ENCODE measurements at places on chromosomes 4 and X. TPM values are rescaled to one million over a fixed set of nuclear protein-coding genes. Genes with fewer than 3 reads are reported as not detected.

The GATB gene
- total RNA-seq, result 35.2 TPM

The VCX gene
- not detected for total RNA-seq

The SLC10A4 gene
- total RNA-seq, result 0.90 TPM

The CLDN34 gene
- not detected for total RNA-seq

The PAGE2B gene
- not detected for total RNA-seq

The WWC2 gene
- total RNA-seq, result 40.9 TPM

The COL4A6 gene
- 0.22 TPM for total RNA-seq

The UBE2D3 gene
- 334 TPM for total RNA-seq

The CACNA1F gene
- total RNA-seq, result 0.59 TPM

The RHOXF2B gene
- total RNA-seq, result not detected

The TMSB15C gene
- 1.8 TPM for total RNA-seq

The TSPAN7 gene
- 68.2 TPM for total RNA-seq

The CXCR3 gene
- not detected for total RNA-seq

The AKAP4 gene
- not detected for total RNA-seq

The CXCL11 gene
- not detected for total RNA-seq

The SUPT20HL2 gene
- total RNA-seq, result not detected

- DNase-seq, result no peak
Observed at GRCh38 chr4:139774759-139775487, 109.3 kb downstream of the MGST2 start.

DNA sequence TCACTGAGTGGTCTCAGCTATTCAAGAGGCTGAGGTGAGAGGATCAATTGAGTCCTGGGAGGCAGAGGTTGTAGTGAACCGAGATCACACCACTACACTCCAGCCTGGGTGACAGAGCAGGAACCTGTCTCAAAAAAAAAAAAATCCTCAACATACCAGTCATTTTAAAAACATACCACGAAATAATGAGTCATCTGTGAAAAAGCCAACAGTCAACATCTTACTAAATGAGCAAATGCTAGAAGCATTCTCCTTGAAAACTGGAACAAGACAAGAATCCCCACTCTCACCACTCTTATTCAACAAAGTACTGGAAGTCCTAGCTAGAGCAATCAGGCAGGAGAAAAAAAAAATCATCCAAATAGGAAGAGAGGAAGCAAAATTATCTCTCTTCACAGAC, 104.0 kb upstream of the ARHGEF9 start:
- no peak for DNase-seq

- no peak for DNase-seq
Observed at GRCh38 chr4:88027611-88028608, 20.5 kb downstream of the PKD2 start.

GRCh38 chr4:187357821-187358220, 634.2 kb upstream of the FAT1 start:
- DNase-seq, result no peak

- no peak for DNase-seq
Observed at GRCh38 chrX:337331-337831, 18.8 kb upstream of the GTPBP6 start.

DNA sequence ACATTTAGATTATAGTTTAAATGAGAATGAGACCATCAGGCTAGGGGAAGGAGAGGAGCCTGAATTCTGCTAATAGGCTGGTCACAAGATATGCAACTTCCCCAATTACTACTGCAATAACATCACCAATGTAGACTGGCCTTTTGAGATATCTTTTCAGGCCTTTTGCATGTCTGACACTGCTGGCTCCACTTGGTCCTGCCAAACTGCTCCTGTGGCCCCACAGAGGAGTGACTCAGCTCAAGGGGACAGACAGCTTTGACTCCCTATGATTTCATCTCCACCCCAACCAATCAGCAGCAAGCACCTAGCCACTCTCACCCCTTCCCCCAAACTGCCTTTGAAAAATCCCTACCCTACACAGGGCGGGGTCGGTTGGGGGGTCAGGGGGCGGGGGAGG, 22.8 kb downstream of the GPRIN3 start:
- DNase-seq, result no peak

GRCh38 chr4:120082251-120082650, 15.6 kb upstream of the MAD2L1 start:
- DNase-seq, result no peak

DNA sequence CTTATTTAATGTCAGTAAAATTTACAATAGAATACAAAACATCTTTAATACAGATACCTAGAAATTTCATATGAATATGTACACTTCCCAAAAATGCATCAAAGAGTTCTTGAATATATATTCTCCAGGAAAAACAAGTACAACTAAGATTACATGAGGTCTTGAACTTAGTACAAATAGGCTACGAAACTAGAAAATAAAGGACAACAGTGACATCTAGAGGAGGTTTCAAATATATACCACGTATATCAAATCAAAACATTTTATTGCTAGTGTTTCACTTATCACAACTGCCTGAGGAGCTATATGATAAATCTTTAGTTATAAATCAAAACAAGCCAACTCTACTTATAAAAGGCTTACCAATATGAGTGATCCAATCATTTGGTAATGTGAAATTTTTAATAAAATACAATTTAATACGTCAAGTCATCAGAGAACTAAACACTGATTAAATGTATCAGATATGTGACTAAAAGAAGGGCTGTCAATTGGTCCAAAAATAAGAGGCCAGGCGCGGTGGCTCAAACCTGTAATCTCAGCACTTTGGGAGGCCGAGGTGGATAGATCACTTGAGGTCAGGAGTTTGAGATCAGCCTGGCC, 36.6 kb downstream of the ANAPC10 start:
- no peak for DNase-seq

GRCh38 chr4:181745933-181746625, 497.1 kb upstream of the TENM3 start:
- DNase-seq, result no peak

DNA sequence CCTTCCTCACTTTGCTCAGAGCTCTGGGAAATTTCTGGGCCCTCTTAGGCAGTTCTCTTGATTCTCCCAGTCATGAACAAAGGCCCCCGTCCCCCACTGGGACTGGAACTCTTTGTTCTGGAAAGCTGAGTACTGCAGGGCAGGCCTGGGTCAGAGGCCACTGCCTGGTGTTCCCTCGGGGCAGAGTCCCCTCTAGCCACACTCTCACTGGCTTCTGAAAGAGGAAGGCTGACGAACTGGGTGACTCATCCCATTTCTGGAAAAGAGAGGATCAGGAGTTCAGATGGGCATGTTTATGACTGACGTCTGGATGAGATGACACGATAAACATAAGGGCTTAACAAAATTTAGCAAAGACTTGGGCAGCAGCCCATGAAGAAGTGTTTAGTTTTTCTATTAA, 47.7 kb downstream of the DDX3X start:
- DNase-seq, result no peak

DNA sequence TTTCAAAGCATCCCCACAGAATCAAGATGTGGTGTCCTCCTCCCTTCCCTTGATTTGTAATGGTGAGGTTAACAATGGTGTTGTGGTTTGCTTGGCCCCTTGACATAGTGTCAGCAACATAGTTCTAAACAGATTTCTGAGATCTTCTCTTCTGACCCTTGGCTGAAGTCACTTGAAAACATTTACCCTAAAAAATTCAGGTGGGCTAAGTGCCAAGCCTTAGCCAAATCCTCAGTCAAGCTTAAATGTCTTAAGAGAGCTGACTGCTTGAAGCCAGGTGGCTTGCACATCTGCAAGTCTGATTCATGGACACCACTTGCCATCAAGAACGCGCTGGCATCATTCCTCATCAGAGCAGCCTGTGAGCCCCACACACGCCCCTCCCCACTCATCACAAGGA, 173.2 kb downstream of the MGST2 start:
- DNase-seq, result no peak

- no peak for DNase-seq
Observed at GRCh38 chr4:211033-211511, 86.8 kb downstream of the ZNF718 start.

DNA sequence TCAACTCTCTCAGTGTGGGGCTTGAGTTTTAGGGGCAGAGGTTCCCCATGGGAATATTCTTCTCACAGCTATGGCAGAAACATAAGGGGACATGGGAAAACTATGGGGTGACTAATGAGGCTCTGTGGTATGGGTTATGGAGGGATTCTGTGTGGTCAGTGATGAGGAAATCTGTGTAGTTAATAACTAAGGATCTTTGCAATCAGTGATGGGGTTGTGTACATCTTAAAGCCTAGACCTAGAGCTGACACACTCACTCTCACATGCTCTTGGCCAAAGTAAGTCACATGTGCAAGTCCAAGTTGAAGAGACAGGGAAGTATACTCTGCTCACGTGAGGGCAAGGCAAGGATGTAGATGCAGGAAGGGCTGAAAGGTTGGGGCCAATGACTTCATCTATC, 86.4 kb upstream of the UXT start:
- DNase-seq, result no peak

DNA sequence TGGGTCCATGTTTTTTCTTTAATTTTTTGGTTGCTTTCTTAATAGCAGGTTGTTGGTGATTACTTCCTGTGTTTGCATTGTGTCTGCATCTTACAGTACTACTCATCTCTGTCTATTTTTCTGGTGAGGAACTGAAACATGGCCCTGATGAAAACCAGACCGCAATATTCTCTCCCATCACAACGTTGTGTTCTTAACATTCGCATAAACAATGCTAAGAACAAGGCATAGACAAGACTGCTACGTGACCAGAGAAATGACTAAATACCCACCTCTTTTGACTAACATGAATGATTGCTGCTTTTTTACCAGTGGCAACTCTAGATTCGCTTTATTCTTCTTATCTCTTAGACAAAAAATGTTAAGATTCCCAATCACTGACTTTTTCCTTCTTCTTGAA, 179.1 kb downstream of the GC start:
- no peak for DNase-seq

- no peak for DNase-seq
Observed at GRCh38 chrX:12702509-12703091, 88.6 kb upstream of the PRPS2 start.

DNA sequence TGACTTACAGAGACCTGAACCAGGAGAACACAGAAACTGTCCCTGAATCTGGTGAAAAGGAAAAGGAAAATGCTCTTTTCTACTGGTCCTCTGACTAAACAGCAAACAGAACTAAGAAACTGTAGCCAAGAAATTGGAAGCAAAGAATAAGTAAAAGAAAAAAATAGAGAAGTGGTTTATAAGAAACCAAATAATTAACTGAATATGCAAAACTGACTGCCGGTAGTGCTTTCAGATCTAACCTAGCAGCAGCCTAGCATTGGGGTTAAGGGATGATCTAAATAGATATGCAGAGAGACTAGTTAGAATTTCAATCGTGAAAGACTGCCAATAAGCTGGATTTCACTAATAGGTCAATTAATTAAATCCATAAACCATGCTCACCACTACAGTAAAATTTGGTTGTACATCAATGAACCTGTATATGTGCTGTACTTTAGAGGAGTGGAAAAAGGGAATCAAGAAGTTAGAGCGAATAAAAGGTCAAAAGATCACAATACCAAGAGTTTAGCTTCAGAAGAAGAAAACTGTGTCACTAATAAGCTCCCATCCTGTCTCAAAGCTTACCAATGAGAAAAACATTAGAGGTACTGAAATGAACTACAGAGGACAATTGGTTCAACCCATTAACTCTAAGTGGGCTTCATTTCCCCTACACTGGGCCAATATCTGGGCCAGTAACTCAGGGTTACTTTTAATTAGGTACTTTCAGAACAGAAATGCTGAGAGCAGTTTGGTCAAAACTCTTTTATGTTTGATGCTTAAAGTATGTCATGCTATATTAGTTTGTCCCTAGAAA, 53.6 kb downstream of the KLHL13 start:
- no peak for DNase-seq

- no peak for DNase-seq
Observed at GRCh38 chr4:125346616-125347015, 31.9 kb downstream of the FAT4 start.

DNA sequence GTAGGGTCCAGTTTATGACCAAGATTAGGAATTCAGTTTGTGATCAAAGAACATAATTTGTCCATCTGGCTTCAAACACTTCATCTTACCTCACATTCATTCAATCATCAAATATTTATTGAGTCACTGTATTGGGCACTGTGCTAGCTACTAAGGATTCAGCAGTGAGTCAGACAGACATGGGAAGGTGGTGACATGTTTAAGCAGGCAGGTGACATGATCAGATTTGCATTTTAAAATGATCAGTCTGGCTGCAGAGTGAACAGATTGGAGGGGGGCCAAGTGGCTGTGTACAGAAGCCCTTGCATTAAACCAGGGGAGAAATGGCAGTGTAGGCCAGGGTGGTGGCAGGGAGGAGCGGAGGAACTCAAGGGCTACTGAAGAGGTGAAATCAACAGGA, 25.1 kb upstream of the APLN start:
- DNase-seq, result no peak

- no peak for DNase-seq
Observed at GRCh38 chr4:117987464-117987863, 46.8 kb upstream of the NDST3 start.

DNA sequence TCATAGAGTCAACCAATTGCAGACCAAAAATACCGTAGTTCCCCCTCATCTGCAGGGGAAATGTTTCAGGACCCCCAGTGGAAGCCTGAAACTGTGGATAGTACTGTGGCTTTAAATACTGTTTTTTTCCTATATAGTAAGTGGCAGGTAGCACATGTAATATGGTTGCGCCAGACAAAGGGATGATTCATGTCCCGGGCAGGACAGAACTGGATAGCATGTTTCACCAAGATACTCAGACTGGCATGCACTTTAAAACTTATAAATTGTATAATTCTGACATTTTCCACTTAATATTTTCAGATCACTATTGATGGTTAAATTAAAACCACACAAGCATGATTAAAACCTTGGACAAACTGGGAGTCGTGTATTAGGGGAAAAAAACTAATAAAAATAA, 276.3 kb upstream of the AGA start:
- DNase-seq, result no peak

- no peak for DNase-seq
Observed at GRCh38 chr4:184167576-184167975, 50.1 kb downstream of the ENPP6 start.

DNA sequence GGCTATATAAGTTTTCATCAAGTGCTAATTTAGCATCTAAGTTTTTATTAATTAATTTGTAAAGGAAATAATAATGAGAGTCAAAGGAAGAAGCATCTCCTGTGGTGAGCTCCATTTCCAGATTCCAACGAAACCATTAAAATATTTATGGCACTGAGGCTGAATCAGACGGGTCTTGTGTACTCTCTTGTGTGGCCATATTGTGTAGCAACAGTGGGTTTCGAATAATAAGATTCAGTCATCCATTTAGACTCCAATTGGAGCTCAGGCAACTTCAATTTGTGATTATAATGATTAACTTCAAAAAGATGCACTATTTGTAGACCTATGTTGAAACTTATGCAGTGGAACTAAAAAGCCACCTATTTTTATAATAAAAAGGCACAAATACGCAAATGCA, 82.4 kb downstream of the SNCA start:
- DNase-seq, result no peak
